ENCODE measurements at places on chromosomes 3 and 15.

GRCh38 chr15:38202361-38202760 lies 50.3 kb upstream of the SPRED1 start:
- DNase-seq: no peak

- no peak for DNase-seq
Measured at GRCh38 chr15:58463815-58464650, 32.2 kb downstream of the LIPC start.

GRCh38 chr3:120353463-120353862 lies 4.3 kb upstream of the LRRC58 start:
- DNase-seq: no peak

DNA sequence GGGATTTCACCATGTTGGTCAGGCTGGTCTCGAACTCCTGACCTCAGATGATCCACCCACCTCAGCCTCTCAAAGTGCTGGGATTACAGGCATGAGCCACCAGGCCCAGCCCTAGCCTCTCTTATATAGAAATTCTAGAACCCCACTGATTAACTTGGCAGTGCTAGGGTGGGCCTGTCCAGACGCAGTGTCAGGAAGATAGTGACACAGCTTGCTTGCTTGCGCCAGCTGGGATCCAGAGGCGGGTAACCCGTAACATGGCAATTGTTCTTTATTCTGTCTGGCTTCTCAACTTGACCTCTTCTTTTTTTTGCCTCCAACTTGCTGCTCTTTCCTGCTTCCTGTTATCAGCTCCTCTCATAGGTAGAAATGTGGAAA lies 16.2 kb downstream of the CEP19 start:
- DNase-seq: no peak

DNA sequence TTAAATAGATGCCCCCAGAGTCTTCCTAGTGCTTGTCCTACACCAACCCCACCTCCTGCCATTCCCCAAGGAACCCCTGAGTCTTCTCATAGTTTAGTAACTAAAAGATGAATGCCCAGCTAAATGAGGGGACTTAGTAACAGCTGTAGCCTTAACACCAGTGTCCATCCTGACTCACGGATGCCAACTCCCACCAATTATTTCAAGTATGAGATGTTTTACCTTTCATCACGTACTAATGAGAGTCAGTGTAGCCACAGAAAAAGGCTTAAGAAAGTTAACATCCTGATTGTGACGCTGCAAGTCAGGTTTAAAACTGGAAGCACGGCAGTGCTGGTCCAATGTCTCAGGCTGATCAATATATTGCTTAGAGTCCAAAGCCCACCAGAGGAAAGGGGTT lies 109.9 kb downstream of the FMN1 start:
- no peak for DNase-seq

GRCh38 chr3:158074591-158074990 lies 31.6 kb downstream of the SHOX2 start:
- DNase-seq: no peak

DNA sequence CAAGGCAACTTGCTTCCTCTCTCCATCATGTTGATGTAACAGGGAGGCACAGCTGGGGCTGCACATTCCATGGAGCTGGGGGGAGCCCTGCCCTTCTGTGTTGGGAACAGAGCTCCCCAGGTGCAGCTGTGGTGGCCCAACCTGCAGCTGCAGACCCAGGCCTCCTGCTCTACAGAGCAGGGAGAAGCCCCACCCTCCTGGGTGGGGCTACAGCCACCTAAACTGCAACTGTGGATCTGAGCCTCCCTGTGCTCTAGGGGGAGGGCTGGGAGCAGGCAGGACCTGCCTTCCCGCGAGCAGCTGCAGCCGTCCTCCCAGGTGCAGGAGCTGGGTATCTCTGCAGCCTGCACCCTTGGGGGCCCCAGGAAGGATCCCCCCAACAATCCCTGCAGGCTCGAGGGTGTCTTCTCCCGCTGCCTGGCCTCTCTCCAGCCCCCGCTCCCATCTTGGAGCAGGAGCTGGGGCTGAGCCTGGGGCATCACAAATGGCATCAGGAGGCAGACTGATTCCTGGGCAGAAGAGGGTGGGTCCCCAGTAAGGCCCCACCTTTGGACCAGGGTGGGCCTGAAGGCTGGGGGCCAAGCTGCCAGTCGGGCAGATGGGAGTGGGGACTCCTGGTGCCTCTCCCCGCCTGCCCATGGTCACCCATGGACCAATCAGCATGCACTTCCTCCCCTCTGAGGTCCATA lies 7.4 kb downstream of the LRRC58 start:
- DNase-seq: no peak

DNA sequence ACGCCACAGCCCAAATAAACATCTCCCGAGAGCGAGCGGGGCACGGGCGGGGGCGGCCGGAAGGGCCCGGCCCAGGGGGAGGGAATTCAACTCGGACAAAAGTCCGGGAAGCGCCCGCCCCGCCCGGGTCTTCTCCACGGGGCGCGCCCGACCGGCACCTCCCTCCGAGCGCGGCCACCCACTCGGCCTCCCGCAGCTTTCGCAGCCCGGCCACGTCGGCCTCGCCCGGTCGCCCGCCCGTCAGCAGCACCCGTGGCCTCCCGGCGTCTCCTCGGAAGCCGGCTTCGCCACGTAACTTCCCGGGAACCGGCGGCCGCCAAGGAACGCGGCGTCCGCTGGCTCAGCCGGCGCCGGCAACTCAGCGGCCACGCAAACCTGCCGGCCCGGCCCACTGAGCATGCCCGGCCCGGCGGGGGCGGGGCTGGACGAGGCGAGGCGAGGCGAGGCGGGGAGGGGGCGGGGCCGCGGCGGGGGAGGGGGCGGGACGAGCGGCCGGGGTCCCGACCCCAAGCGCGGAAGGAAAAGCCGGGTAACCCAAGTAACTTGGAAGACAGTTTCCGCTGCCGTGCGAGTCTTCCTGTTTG lies at the start of gene TJP1:
Gene TJP1, minus strand, starts transcription at position 369 of the 584 bp plus-strand sequence. CDS start 440 bp downstream, outside the sequence.
- DNase-seq: peak; percentile 86

- peak; percentile 70 for DNase-seq
Measured at GRCh38 chr3:11282250-11283138, 10.3 kb downstream of the ATG7 start.

DNA sequence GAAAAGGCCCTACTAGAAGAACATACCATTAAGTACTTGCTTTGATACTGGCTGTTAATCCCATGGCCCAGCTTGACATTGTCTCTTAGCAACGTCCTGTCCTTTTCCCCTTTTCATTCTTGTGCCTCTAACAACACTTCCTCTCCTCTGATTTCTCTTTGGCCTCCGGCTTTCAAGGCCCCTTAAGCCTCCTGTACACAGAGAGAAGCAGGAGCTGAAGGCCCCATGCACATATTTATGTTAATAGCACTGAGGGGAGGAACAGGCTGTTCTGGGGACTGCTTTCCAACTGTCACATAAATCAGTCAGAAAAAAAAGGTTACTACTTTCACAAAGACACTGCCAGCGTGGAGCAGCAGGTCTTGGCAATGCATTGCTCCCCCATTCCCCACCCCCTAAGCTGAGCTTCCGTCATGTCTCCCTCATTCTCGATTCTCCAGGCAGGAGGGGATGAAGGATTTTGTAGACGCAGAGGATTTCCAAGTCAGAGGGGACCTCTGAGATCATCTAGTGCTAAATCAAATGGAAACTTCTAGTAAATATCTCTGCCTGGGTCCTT lies 257.4 kb upstream of the ADAMTS9 start:
- DNase-seq: peak; percentile 15

DNA sequence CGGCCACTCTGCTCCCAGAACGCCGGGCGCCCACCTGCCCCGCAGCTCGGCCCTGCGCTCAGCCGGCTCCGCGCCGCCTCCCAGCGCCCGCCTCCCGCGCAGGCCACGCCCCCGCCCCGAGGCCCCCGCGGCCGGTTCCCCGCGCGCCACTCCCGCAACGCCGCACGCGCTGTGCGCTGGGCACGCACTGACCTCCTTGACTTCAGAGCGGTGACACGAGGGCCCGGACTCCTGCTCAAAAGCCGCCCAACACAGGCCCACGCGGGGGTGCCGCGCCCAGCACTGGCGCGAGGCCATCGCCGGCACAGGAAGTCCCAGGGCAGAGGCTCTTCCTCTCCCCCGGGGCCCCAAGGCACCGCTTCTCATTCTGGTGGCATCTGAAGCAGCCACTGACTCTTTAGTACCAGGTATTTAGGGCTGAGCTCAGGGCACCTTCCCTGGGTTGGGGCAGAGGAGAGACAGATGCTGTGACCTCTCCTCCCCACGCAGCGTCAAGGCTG lies 12.4 kb downstream of the TNK2 start:
- peak; percentile 88 for DNase-seq

Measured in heart left ventricle (tissue), 16 donors.